ENCODE measurements at places on chromosomes 5 and 9.

GRCh38 chr5:179393078-179393477, 47.8 kb upstream of the ADAMTS2 start:
- peak; percentile 51 for DNase-seq

DNA sequence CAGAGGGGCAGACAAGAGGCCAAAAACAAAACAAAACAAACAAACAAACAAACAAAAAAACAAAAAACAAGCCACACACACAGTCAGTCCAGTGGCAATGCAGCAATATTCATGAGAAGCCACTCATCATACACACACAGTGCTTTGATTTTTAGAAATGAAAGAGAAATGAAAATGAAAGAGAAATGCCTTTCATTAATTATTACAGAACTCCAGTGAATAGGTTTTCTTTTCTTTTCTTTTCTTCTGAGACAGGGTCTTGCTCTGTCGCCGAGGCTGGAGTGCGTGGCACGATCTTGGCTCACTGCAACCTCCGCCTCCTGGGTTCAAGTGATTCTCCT, 36.9 kb downstream of the SPRY4 start:
- no peak for DNase-seq

GRCh38 chr5:151051066-151051930, 29.5 kb downstream of the TNIP1 start:
- DNase-seq = peak; percentile 70

DNA sequence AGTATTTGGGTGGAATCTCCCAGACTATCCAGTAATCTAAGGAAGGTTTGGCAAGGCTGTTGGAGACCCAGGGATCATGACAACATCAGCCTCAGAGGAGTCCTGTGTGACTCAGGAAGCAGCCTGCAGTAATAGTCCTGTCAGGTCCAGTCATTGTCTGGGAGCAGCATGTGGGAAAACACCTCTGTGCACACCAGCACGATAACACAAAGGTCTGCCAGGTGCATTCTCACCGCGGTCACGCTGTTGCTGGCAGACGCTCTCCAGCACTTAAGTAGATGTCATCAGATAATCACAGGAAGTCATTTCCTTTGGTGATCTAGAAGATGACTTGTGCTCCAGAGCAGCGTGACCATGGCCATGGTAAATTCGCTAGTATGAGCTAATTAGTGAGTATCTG, 99.2 kb upstream of the IQGAP2 start:
- DNase-seq = no peak

- peak; percentile 85 for DNase-seq
Observed at GRCh38 chr9:114250235-114250568, 72.7 kb upstream of the ORM1 start.

DNA sequence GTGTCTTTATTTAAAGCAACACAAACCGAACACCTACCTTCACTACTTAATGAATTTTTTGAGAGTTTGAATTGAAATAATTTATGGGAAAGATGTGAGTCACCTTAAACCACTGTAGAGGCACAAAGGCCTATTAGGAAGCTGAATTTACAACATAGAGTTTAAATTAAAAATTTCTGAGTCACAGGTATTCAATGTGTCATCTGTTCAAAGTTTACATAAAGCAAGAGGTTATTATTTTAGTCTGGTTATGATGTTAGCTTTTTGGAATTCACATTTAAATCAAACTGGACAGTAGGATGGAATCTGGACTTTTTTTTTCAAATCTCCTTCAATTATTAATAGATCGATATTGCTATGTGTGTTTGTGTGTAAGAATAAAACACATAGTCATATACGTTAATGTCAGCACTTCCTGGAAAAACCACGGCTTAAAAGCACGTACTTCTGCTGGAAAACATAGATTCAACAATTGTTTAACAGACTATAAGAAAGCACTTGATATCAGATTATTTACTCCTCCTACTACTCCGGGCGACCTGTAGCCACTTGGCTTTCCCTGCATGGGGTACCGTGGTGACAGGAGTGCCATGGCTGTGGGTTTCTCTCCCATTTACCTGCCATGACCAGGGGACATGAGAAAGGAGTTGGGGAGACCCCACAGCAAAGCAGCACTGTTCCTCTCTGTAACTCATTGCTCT, 638.6 kb downstream of the SEMA5A start:
- DNase-seq = no peak

DNA sequence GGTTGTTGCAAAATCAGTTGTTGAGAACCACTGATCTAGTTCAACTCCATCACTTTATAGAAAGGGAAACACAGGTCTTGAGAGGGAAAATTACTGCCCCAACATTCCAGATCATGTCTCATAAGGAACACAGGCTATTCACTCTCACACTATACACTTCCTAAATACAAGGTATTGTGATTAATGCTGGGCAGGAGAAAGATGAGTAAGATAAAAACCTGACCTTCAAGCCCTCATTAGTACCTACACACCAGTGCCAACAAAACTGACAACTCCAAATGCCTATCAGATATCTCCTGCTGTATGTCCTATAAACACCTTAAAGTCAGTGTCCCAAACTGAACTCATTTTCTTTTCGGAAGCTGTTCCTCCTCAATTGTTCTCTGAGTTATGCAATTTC, 8.2 kb downstream of the GNE start:
- no peak for DNase-seq

DNA sequence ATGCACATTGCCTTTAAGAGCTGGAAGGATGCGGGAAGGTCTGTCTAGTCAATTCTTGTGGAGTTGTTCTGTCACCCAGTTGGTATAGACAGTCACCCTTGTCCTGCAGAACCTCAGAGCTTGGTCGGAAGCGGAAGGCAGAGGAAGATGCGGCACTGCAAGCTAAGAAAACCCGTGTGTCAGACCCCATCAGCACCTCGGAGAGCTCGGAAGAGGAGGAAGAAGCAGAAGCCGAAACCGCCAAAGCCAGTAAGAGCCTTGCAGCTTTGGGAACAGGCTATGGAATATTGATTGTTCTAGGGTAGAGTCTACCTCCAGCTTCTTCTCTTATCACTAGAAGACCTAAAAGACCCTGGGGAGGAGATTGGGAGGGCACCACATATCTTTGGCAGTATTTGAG, 6.5 kb downstream of the TCOF1 start:
- DNase-seq = no peak

GRCh38 chr5:177428574-177429217, 2.2 kb downstream of the GRK6 start:
- DNase-seq = no peak

DNA sequence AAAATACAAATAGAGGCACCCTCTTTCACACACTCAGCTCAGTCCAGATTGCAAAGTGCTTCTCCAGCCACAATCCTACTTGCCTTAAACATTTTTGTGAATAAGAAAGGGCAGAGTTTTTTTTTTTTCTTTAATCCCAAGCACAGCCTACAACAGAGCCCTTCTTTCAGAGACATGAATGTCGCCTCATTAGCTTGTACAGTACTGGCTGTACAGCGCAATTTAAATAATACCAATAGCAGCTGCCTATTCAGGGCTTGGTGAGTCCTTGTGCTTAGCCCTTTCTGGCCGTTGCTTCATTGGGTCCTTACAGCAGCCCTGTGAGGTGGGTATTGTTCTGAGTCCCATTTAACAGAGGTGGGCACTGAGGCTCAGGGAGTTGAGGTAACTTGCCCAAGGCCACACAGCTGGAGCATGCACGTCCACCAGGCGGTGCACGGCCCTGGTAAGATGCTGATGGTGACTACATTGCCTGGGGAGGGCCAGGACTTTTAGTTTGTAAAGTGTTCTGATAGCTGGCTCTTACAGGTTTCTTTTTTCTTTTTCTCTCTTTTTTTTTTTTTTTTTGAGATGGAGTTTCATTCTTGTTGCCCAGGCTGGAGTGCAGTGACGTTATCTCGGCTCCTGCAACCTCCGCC, 23.1 kb downstream of the NDST1 start:
- DNase-seq = no peak

- no peak for DNase-seq
Observed at GRCh38 chr5:4078544-4078943, 482.9 kb downstream of the IRX1 start.

- no peak for DNase-seq
Observed at GRCh38 chr9:133449760-133450159, 10.0 kb upstream of the CACFD1 start.

DNA sequence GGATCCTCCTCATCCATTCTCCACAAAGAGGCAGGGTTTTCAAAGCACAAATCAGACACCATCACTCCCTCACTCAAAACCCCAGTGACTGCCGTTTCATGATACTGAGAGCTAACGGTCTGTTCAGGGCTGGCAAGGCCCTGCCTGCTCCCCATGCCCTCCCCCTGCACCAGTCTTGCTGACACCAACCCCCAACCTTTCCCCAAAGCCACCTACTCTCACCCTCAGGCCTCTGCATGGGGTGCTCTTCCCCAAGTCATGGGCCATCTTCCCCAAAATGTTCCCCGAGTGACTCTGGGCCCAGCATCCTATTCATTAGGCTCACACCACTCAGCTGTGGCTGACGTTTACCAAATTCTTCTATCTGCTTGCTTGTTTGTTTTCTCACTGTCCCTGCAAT, 21.7 kb upstream of the OLFM1 start:
- DNase-seq = no peak

DNA sequence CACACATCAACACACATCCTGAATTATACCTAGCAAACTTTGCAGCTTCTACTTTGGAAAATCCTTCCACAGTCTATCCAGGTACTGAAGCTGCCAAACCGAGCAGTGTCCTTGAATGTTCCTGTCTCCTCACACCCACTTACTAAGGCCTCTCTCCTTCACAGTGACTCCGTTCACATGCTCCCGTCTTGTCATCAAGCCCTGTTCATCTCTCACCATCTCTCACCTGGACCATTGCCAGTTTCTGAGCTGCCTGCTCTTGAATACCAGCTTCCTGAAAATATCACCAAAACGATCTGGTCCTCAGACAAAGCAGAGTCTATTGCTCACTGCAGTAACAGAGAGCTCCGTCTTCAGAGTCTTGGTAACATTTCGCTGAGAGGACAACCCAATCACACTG, 57.4 kb downstream of the GCNT1 start:
- DNase-seq = no peak

- no peak for DNase-seq
Observed at GRCh38 chr9:27499451-27499850, 24.6 kb upstream of the IFNK start.

- DNase-seq = no peak
Observed at GRCh38 chr5:164052536-164053093, 547.2 kb downstream of the MAT2B start.

DNA sequence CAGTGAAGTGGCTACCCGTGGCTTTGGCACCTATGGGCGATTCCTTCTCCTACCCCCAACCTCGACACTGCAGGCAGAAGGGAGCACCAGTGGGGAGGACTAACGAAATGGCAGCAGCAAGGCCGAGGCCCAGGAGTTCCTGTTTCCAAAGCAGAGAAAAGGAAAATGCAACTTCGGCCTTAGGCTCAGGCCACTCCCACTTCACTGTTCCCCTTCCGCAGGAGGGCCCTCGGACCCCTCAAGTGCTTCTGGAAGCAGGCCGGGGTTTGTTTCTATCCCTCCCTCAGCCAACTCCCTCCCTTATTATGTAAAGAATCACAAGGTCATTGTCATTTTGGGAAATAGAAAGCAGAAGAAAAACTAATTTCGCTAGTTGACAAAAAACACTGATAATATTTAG, 36.4 kb upstream of the NKX2-5 start:
- no peak for DNase-seq

DNA sequence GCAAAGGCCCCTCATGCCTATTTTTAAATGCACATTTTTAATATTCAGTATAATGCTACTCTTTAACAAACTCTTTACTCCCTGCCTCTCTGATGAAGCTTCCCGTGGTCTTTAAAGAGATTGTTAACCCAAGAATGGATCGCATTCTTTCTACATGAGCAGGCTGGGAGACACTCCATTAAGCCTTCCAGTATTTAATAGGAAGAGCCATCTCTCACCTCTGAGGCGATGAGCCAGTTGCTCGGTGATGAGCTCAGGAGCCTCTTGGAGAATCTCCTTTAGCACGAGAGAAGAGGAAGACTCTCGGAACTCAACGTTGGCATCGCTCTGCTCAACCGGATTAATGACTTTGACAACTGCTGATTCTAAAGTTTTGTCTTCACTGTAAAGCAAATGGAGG, 59.6 kb downstream of the PRUNE2 start:
- no peak for DNase-seq

DNA sequence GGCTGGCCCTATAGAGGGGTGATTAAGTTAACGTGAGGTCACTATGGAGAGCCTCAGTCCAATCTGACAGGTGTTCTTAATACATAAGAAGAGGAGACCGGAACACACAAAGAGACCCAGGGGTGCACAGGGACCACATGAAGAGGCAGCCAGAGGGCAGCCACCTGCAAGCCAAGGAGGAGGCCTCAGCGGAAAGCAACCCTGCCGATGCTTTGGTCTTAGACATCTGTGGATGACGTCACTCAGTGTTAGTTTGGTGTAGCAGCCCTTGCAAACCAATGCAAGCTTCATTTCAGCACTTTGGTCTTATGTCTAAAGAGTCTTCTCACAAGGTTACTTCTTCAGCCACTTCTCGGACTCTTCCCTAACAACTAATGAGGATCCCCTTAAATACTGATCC, 47.6 kb upstream of the GRHPR start:
- DNase-seq = no peak

DNA sequence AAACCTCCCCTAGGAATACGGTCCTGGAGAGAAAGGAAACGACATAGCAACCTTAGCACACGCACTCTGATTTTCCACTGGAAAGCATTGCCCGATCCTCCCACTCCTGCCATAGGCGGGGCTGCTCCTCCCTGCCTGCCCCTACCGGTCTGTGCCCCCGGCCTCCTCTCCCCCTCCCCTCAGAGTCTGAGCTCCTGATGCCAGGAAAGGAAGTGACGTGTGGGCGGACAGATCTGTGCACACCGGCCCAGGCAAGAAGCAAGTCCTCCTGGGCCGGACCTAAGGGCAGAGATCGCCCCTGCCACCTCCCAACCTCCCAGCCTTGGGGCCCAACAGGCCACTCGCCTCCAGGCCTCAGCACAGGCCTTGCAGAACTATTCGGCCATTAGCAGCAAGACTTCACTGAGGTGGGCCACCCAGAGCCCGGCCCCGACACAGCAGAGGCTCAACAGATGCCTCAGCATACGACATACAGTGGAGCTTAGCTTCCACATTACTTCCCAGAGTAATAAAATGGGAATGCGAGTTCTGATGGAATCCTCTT, 7.2 kb downstream of the NINJ1 start:
- no peak for DNase-seq

GRCh38 chr5:123803359-123803758, 291.4 kb downstream of the CSNK1G3 start:
- no peak for DNase-seq

DNA sequence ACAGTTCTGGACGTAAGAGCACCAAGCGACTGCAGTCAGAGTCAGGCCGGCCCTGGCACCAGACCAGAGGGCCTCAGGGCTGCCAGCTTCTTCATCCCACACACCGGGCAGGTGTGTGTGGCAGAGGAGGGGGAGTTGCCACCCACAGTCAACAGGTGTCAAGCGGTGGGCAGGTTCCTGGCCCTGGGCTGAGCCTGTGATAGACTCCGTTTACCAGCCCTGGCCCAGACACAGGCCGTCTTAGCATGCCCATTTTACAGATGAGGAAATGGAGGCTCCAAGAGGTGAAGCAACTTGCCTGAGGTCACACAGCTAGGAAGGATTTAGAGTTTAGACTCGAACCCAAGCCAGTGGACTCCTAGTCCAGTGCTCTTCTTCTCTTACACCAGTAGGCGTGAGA, 71.8 kb downstream of the HMCN2 start:
- DNase-seq = no peak

Measured in fibroblast of the conjunctiva (primary cell).